ENCODE measurements at places on chromosomes 12 and 14.

GRCh38 chr12:77025782-77026314 is 39.5 kb downstream of the E2F7 start:
- no peak for DNase-seq

- no peak for DNase-seq
Observed at GRCh38 chr12:49507139-49507538, 31.7 kb upstream of the KCNH3 start.

DNA sequence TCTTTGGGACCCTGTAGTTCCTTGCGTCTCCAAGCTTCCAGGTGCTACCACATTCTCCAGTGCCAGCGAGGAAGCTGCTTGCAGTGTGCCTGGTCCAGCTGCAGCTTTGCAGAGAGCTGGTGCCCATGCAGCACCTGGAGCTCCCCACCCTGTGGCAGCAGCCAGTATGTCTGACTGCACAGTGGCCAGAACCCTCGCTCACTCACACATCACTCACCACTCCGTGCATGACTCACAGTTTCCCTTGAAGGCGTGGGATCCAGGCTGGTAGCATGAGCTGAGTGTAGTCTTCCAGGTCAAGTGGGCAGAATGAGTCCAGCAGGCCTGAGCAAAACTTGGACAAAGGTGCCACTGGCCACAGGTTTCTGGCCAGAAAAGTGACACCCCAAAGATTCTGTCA is 33.6 kb downstream of the SDR9C7 start:
- DNase-seq = no peak

GRCh38 chr12:40727774-40728483 is 35.7 kb downstream of the CNTN1 start:
- DNase-seq = no peak

DNA sequence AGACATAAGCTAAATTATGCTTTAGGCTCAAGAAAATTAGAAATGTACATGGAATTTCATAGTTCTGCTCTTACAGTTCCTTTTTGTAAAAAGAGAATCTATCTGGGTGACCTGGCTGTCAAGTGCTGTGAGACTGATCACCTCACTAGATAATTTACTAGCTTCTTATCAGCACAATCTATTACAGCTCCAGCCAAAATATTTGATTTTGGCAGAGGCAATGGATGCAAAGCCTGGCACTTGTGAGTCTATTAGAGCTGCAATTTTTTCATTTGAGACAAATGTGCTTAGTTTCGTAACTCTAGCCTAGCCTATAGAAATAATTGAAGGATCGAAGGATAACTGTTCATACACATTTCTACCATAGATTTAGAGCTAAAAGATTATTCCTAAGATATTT is 927.5 kb downstream of the SLC6A15 start:
- no peak for DNase-seq

Data from stimulated activated CD4-positive, alpha-beta T cell treated with anti-CD3 and anti-CD28 coated beads, Interleukin-1b, Interleukin-23, amount 100 ng/mL, for 1 hour (primary cell).